ENCODE measurements at places on chromosomes 5 and 9.
A peak's percentile ranks its signal among the peaks of the same experiment; 100 is the strongest.

DNA sequence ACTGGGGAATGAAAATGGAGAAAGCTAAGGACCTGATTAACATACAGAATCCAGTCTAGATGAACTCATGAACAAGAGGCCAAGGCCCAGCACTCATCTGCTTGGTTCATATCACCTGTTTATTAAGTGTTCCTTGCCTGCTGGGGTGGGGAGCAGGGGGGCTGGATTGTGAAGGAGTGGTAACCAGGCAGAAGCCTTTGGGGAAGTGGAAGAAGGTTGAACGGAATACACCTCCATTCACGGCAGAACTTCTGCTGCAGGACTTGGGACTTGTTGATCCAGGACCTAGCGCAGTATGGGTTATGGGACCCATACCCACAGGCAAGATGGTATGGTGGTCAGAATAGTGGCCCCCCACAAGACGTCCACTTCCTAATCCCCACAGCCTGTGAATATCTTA is 8.8 kb upstream of the SEPTIN8 start:
- no peak for DNase-seq

GRCh38 chr5:27403243-27403882 is 365.0 kb upstream of the CDH9 start:
- no peak for DNase-seq

- no peak for DNase-seq
These were observed 898 bp downstream of the CDH10 start for GRCh38 chr5:24643880-24644279.

DNA sequence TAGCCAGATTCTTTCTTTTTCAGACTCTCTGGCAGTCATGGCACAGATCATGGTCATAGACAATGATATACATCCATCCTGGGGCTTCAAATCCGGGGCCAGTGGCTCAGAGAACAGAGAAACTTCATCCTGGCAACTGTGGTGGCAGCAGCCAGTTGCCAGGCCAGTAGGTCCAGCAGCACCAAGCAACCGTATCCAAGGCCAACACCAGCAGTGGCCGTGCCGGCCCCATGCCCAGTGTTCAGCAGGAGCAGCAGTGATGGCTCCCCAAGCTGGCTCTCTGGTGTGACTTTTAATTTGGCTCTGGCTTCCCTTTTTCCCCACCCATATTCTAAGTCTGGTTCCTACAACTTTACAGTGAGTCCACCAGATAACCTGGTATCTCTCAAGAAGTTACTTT is 300.5 kb downstream of the DEPDC1B start:
- DNase-seq, result no peak

GRCh38 chr5:2415678-2416077 is 335.8 kb downstream of the IRX2 start:
- no peak for DNase-seq

- DNase-seq, result peak; percentile 62
These were observed 24.1 kb upstream of the PTGS1 start for GRCh38 chr9:122346478-122347347.

- no peak for DNase-seq
These were observed 2.1 kb downstream of the MSANTD3 start for GRCh38 chr9:100428871-100429654.

DNA sequence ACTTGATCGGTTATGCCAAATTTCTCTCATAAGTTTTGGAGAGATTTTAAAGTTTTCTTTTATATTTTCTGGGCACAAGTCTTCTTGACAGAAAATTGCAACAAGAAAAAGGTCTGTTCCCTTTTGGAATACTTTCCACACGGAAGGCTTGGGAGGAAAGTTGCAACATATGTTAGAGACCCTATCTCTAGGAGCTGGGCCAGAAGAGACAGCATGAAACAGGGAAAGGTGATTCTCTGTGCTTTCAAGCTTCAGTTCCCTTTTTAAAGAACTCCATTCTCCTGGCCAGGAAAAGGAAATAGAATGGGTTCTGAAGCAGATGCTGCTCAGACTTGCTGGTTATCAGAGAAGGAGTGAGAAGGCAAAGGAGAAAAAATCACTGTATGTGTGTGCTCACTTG is 368.3 kb downstream of the SPATA31D1 start:
- no peak for DNase-seq

DNA sequence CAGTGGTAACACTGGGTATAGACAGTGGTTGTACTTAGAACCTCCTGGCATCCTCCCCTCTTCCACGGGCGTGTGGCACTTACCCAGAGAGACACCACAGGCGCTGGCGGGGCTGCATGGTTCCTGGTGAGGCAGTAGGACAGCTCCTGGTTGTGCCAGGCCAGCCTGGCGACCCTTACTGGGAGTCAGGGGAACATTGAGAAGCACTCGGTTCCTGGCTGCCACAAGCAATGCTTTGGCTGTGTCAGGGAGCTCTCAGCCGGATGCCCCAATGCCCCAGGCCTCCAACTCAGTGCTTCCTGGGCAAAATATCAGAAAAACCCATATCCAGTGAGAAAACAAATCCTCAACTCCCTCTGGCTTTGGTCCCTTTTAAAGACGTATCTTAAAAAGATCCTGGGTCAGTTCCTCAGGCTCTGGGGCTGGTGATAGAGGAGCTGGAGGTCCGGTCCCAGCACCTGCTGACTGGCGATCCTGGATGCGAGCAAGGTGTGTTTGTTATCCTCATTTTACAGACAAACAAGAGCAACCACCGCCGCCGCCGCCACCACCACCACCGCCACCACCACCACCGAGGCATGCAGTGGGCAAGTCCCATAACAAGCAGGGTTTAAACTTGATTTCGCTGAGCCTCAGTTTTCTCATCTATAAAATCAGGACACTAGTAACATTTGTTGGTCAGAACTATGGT is 4.2 kb downstream of the NKX2-5 start:
- DNase-seq, result no peak

DNA sequence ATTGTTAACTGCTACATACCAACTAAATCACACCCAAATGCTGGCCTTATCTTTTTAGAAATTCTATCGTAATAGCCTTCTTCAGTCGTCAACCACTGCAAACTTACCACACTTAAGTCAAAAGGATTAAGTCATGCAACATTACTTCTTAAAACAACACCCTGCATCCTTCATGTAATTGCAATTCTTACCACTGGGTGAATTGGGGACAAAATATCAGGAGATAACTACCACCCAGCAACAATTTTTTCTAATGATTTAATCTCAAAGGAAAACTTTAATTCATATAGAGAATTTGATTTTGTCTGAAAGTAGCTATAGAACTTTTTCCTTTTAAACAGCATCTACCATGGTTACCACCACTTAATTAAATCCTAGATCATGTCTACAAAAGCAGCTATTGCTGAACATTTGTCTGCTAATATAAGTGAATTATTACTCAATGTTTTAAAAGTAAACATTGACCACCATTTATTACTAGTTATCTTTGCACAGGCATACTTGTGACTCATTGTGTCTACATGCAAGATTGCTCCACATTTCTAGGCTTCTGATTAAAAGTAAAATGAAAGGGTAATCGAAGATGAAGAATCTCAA is 10.5 kb downstream of the MLLT3 start:
- DNase-seq, result no peak

- DNase-seq, result no peak
These were observed at the start of gene PCDHA4 for GRCh38 chr5:140806834-140807775. Gene PCDHA4 (plus strand): TSS chr5:140807068.

DNA sequence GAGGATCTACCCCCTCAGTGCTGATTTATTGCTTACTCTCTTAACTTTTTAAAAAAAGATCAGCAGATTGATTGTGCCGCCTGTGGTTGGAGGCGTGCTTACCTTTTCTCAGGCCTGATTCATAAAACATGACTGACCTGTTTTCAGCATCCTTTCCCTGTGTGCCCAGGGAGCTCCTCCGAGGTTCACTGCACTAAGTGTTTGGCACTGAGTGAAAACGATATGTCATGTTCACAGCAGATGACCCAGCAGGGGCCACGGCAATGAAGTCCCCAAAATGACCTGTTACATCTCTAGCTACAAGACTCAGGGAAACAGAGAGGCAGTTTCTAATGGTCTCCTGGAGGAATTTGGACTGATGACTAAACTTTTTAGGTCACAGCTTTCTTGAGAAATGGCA is 69.9 kb downstream of the INSYN2B start:
- no peak for DNase-seq

GRCh38 chr5:5298841-5299541 is 123.5 kb upstream of the ICE1 start:
- DNase-seq, result no peak

DNA sequence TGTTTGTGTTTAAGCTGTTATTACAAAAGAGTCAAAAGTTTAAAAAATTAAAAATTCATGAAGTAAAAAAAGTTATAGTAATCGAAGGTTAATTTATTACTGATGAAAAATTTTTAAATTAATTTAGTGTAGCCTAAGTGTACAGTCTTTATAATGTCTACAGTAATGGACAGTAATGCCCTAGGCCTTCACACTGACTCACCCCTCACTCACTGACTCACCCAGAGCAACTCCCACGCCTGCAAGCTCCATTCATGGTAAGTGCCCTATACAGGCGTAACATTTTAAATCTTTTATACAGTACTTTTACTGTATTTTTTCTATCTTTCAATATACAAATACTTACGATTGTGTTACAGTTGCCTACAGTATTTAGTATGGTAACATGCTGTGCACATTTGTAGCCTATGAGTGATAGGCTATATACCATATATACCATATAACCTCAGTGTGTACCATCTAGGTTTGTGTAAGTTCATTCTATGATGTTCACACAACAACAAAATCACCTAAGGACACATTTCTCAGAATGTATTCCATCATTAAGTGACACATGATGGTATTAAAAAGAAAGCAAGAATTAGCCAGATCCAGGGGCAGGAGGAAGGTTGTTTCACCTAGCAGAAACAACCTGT is 40.1 kb downstream of the DCAF10 start:
- no peak for DNase-seq

DNA sequence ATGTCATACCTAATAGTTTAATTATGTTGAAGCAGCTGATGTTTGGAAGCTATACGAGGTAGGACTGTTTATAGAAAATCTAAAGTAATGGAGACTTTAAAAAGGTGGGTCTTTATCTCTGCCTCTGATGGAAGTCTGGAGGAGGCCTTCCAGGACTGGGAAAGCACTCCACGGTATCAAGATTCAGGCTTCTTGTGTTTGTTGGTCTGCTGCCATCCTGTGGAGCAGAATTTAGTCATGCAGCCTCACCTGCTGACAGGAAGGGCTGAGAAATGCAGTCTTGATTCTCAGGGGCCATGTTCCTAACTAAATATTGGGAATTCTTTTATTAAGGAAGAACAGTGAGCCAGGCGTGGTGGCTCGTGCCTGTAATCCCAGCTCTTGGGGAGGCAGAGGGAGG is 15.9 kb downstream of the SPDL1 start:
- no peak for DNase-seq

DNA sequence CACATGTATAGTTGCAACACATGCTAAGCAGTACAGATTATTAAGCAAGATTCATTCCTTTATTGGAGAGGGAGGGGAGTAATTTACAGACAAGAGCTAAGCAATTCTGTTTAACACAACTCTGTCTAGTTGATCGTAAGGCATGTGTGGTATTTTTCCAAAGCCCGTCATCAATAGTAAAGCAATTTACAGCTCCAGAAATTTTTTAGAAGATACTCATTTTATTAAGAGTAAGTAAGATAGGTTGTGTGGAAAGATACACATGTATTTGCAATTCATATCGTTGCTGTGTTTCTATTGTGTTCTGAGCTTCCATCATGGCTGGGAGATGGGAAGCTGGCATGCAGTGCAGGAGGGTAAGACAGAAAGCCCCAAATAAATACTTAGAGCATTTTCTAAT is 289.2 kb upstream of the TMEM161B start:
- no peak for DNase-seq

DNA sequence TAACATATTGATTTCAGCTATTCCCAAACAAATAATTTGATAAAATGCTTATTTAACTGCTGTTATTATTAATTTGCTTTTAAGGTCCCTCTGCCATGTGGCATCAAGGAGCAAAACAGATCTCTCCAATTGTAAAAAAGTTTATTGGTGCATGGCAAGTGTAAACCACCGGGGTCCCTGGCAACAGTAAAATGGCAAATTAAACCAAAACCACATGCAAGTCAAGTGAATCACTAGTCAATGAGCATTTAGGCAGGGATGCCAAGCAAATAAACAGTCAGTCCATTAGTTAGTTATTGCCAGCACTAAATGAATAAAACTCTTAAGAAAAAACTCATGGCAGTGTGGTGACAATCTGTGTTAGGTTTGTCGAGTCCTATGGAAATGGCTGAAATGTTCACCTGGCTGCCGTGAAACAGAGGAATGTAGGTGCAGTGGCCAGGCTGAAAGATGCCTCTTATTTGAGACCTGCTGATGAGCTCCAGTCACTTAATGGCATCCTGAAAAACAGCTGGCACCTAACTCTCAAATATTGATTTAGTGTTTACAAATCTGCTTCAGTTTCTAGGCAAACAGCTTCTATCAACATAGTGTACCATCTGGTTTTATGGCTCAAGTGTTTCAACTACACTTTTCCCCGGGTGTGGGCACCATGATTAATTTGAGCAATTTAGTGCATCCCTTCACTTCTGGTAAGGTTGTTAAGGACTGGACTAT is 296.5 kb upstream of the ITGA1 start:
- no peak for DNase-seq

DNA sequence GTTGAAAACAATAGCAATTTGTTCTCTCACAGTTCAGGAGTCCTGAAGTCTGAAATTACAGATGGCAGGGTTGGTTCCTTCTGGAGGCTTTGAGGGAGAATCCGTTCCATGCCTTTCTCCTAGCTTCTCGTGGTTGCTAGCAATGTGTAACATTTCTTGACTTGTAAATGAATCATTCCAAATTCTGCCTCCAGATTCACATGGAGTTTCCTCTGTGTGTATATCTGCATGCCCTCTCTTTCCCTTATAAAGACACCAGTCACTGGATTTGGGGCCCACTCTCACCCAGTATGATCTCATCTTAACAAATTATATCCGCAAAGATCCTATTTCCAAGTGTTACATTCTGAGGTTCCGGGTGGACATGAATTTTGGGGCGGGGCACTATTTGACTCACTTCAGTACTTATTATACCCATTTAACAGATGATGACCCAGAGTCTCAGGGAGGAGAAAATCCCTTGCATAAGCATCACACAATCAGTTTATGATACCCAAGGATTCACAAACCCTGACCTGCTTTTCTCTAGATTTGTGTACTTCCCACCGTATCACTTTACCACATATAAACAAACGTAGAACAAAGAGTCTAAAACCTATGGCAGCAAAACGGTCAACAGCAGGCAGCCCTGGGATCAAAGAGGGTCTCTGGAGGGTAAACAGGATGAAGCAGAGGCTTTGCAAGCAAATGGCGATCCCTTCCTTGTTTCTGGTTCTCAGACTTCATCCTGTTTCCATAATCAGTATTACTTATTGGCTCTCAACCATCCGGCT is 93.7 kb downstream of the C9orf152 start:
- no peak for DNase-seq

GRCh38 chr5:41527201-41527779 is 16.9 kb upstream of the PLCXD3 start:
- no peak for DNase-seq

GRCh38 chr9:93684806-93685543 is 108.6 kb downstream of the PHF2 start:
- DNase-seq, result no peak

GRCh38 chr5:64744914-64745313 is 23.6 kb downstream of the SREK1IP1 start:
- peak; percentile 6 for DNase-seq

GRCh38 chr9:125888211-125888610 is 141.0 kb downstream of the PBX3 start:
- no peak for DNase-seq
